ENCODE measurements at places on chromosomes 7 and 10.

DNA sequence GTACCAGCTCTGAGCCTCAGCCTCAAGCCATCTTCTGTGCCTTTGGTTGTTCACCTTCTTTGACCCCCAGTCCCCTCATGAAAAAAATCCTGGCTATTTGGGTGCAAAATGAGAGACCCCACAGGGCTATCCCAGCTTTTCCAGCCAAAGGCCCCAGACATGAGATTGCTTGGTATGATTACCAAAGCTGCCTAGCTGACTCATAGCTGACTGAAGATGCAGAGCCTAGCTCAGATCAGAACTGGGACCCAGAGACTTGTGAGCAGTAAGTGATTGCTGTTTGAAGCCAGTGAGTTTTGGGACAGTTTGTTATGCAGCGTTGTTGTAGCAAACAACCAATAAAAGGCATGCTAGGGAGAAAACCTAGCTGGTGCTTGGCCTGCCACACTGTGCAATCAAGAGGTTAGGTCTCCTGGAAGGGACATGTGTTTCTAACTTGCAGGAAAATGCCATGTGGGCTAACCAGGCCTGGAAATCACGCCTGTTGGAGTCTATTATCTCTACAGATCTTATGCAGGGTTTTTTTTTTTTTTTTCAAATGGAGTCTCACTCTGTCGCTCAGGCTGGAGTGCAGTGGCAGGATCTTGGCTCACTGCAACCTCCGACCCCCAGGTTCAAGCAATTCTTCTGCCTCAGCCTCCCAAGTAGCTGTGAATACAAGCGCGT, 48.0 kb upstream of the DAGLB start:
- DNase-seq: no peak

DNA sequence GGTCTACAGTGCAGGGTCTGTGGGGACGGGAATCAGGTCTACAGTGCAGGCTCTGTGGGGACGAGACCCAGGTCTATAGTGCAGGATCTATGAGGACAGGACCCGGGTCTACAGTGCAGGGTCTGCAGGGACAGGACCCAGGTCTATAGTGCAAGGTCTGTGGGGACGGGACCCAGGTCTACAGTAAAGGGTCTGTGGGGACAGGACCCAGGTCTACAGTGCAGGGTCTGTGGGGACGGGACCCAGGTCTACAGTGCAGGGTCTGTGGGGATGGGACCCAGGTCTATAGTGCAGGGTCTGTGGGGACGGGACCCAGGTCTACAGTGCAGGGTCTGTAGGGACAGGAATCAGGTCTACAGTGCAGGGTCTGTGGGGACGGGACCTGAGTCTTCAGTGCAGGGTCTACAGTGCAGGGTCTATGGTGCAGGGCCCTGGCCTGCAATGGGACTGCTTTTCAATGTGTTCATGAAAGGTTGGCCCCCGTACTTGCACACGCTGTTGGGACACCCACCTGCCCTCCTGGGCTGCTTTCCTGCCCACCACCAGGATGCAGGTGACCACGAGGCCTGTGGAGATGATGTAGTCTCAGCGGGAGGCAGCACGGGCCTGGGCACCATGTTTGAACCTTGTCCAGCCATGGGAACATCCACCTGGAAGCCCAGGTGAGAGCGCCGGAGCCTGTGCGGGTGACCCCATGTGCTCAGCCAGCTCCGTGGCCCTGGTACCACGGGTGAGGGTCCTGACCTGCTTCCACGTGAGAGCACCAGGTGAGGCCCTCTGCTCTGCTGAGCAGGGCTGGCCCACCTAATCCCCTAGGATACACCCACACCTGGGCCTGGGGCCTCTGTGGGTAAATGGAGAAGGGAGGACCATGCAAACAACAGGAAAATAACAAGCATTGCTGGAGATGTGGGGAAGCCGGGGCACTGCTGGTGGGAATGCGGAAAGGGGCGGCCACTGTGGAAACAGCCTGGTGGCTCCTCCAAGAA, 91.4 kb upstream of the DIP2C start:
- no peak for DNase-seq

DNA sequence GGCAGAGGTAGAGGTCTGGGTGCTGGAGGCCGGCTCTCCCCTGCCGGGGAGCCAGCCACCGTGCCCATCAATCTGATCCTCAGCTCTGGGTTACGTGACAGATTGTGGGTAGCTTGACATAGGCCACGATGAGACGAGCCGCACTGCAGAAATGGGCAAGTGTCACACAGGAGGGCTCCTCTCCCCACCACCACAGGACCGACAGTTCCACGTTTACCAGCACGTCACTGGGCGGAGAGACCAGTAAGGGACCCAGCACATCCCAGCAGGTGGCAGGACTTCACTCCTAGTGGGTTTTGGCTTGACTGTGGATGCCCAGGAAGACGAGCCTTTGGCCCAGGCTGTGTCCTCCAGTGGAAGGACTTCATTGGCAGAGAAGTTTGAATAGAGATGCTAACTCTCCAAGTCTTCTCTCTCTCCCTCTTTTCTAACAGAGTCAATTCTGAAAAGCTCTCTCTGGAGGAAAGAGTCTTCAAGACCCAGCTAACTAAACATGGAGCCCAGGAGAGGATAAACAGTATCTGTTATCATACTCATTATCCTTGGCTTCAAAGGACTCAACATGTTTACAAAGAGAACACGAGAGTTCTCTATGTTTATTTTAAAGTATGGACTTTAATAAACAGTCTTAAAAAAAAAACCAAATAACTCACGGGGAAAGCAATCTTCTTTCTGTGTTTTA, 129.3 kb upstream of the JCAD start:
- DNase-seq: no peak

GRCh38 chr7:1755783-1756625, 85.9 kb downstream of the ELFN1 start:
- no peak for DNase-seq

DNA sequence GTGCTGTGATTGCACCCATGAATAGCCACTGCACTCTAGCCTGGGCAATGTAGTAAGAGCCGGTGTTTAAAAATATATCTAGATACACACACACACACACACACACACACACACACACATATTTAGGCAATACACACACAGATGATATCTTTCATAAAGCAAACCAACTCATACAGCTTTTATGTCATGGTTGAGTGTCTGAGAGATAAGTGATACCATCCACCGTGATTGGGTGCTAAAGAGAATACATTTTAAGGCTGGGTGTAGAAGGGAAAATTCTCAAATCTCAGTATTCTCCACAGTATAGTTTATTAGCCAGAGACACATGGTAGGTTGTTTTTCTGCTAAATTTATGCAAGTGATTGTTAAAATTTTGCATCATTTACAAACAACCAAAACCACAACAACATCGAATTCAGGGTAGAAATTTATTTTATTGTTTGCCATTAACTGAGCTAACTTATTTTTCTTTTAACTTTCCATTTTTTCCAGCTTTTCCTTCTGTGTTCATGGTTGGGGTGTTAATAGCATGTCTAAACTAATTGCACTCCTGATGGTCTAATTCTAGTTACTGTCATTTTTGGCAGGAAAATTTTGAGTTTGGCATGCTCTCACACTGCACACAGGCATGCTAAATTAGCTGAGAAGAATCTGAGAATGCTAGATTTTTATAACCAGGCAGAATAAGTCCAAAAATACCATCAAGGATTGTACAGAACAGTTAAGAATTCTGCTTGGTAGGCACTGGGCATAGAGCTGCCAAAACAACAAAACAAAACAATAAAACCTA, 57.9 kb upstream of the SYPL1 start:
- DNase-seq: no peak

DNA sequence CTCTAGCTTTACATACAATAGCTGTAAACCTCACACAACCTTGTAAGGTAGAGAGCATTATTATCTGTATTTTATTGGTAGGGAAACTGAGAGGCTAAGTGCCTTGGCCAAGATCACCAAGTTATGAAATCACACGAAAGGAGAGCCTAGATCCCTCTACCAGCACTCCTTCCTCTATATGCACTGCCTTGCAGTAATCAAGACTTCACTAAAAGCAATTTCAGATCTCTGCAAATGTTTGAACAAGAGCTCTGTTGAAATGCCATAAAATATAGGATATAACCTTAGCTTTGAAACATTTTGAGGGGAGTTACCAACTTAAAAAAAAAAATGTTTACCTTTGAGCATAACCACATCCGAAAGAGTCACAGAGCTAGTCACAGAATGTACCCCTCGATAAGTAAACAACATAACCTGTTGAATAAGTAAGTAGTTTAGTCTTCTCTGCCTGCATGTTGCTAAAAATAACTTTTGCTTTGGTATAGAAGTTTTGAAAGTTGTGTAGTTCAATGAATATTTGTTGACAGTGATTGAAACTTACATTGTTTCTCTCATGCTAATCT, 709.4 kb downstream of the AUTS2 start:
- DNase-seq: no peak

GRCh38 chr10:91800182-91800581, 2.0 kb downstream of the TNKS2 start:
- DNase-seq: no peak

DNA sequence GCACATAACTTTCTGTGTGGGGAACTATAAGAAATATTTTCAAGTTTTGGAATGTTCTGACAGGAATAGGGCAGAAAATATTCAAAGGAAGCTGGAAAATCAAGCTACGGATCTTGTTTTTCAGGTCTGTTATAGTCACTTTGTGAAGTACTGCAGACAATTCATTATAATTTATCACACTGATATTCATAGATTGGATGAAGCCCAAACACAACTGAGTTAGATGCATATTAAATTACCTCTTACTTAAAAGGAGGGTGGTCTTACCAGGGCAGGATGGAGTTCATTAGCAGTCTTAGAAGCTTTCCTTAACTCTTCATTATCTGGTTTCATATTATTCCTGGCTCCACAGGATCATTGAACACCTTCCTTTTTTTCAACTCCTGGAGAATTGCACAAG, 242.3 kb downstream of the DYNC1I1 start:
- DNase-seq: no peak

DNA sequence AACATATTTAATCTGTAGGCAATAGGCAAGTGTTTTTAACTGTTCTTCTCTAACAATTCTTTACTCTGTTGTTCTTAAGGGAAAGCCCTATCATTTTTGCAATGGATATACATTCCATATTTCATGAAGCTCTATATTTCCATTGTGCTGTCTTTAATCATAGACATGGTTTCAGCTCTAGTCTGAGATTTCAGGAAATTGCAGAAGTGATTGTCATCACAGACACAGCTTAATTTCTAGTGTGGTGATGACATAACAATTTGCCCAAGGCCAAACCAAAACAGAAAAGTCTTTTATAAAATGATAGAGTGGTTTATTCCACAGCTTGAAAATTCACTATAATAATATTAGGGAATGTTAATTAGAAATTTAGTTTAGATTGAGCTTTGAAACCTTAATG, 494.1 kb upstream of the SEMA3A start:
- no peak for DNase-seq
